ENCODE measurements at places on chromosomes 3 and 15.

GRCh38 chr15:23083115-23083514 is 43.7 kb upstream of the TUBGCP5 start:
- DNase-seq = no peak

- DNase-seq = no peak
Measured at GRCh38 chr3:50256978-50257890, 11.7 kb upstream of the SEMA3B start.

DNA sequence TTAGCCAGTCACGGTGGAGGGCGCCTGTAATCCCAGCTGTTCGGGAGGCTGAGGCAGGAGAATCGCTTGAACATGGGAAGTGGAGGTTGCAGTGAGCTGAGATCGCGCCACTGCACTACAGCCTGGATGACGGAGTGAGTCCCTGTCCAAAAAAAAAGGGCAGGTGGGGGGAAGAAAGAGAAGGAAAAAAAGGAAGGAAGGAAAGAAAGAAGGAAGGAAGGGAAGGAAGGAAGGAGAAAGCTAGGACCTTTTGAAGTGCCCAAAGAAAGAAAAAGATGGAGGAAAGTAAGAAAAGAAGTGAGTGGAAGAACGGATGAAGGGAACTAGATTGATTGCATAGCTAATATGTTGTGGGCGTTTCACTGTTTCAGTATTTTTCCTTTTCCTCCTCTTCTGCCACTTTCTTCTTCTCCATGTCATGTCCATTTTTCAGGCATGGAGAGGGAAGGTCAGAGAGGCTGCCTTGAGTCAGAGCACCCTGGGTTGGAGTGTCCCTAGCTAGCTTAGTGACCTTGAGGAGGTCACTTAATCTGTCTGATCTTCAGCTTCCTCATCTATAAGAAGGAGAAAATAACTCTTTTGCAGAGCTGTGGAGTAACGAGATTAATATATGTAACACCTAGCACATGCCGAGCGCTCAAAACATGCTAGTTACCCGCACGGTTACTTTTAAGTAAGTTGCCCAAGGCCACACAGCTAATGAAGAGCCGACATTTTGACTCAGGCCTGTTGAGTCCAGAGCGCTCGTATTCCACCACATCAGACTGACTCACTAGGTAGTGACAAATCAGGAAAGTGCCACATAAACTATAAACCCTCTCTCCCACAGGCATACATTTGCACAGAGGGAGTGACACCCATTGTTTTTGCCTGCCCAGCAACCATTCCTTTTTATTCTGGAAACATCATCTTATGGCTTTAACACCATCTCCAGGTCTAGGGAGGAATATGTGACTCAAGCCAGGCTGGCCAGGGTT is 42.2 kb downstream of the BHLHE40 start:
- no peak for DNase-seq

GRCh38 chr15:90774731-90775514 is 57.8 kb downstream of the BLM start:
- no peak for DNase-seq
